ENCODE measurements at places on chromosomes 5 and 9.

DNA sequence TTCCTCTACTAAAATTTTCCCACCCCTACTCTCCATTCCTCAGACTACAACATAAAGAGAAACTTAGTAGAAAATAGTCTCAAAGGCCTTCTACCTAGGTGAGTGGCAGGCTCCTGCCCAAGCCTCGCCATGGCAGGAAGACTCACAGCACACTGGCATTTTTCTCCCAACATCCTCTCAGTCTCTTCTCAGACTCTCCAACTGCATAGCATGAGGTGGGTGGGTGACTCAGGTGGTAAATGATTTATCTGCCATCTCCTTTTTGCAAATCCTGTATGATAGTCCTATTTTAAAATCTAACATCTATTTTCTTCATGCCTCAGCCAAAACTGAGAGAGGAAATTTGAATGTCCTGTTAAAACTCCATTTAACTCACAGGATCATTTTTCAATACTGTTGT is 33.5 kb upstream of the GRIA1 start:
- no peak for DNase-seq

DNA sequence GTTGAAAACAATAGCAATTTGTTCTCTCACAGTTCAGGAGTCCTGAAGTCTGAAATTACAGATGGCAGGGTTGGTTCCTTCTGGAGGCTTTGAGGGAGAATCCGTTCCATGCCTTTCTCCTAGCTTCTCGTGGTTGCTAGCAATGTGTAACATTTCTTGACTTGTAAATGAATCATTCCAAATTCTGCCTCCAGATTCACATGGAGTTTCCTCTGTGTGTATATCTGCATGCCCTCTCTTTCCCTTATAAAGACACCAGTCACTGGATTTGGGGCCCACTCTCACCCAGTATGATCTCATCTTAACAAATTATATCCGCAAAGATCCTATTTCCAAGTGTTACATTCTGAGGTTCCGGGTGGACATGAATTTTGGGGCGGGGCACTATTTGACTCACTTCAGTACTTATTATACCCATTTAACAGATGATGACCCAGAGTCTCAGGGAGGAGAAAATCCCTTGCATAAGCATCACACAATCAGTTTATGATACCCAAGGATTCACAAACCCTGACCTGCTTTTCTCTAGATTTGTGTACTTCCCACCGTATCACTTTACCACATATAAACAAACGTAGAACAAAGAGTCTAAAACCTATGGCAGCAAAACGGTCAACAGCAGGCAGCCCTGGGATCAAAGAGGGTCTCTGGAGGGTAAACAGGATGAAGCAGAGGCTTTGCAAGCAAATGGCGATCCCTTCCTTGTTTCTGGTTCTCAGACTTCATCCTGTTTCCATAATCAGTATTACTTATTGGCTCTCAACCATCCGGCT is 93.7 kb downstream of the C9orf152 start:
- no peak for DNase-seq

GRCh38 chr9:135157856-135158563 is 70.5 kb downstream of the OLFM1 start:
- no peak for DNase-seq

GRCh38 chr5:76445830-76446229 is 42.7 kb downstream of the IQGAP2 start:
- no peak for DNase-seq

GRCh38 chr5:27010646-27011045 is 27.7 kb downstream of the CDH9 start:
- no peak for DNase-seq

- no peak for DNase-seq
Observed at GRCh38 chr5:22567983-22568382, 285.2 kb downstream of the CDH12 start.

DNA sequence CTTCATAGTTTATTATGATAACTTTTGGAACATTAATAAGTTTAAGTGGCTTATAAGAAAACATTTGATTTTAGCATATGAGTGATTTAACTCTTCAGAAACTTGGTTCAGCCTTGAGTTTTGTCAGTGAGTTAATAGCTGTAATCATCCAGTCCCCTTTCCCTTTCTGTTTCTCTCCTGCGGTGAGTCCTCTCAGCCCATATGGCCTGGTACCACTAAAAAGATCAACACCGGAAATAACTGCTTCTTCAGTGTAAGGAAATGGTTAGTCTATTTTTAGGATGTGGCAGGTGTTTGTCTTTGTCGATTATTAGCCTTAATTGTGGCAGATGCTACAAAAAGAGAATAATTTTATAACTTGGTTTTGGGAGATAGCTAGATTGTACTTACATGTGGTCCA is 120.2 kb upstream of the GRHPR start:
- DNase-seq: peak; percentile 98

- DNase-seq: no peak
Observed at GRCh38 chr5:173512637-173513435, 103.6 kb downstream of the BOD1 start.

DNA sequence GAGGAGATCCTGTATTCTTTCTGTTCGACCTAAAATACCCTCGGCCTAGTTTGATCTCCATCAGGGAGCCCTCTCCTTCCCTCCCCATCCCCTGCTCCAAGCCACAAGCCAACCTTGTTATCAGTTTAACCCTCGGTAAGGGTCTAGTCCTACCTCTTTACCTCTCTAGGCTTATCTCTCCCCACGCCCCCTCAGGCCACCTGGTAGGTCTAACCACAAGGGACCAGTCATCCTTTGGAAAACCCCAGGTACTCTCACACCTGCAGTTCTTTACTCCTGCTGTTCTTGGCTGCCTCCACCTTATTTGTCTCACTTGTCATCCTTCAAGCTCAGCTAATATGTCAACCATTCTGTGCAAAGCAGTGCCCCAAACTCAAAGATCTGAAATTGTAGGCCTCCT is 78.7 kb downstream of the RAD23B start:
- no peak for DNase-seq

DNA sequence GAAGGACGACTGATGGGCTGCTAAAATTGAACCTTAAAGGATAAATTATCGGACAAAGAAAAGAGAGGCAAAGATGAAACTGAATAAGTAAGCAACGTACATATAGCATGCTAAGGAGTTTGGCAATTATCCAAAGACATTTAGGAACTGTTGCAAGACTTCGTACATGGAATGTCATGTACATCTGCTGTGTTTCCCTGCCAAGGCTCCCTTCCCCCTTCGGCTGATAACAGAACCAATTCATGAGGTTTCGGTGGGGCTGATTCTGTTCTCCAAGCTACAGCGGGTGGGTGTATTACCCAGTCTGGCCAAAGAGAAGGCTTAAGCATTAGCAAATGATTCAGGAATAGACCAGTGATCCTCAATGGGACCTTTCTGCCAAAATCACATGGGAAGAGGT is 190.9 kb upstream of the FREM1 start:
- DNase-seq: no peak

DNA sequence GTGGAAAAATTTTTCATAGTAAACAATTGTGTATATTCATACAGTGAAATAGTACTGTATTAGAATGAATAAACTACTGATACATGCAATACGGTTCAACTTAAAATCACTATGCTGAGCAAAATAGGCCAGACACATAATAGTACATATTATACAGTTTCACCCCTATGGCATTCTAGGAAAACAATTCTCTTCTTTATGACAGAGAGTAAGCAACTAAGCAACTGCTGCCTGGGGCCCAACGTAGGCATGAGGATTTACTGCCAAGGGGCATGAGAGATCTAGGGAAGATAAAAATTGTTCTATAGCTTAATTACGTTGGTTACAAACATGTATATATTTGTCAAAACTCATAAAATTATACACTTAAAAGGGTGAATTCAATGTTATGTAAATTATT is 180.2 kb downstream of the DRD1 start:
- no peak for DNase-seq

DNA sequence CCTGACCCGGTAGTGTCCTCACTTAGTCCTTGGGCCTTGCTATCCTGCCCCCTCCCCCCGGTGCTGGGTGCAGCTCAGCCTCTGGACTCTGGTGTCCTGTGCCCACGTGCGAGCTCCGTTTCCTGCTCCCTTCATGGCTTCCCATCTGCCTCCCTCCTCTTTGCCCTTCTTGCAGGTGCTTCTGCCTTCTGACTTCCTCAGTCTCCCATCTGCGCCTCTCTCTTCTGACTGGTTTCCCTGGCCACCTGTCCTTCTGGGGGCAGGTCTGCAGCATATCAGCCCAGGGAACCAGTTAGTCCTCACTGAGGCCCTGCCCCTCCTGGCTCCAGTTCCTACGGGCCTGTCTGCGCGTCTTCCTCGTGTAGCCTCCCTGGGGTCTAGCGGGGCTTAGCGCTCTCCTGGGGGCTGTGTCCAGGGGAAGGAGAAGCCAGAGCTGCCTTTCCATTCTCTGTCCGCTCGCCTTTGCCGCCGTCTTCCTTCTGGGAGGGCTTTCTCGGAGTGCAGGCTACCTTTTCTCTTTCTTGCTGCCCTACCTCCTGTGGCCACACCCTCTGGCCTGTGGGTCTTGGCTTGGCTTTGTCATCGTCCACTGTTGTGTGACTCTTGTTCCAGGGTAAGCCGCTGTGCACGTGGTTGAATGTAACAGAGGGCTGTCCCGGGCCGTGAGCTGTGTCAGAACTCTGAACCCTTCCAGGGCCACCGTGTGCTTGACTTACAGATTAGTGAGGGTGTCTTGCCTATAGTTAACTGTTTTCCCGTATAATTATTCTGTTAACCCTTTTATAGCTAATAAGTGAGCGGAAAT is 51.8 kb downstream of the EHMT1 start:
- peak; percentile 71 for DNase-seq

GRCh38 chr9:125564631-125565030 is 142.4 kb downstream of the MAPKAP1 start:
- no peak for DNase-seq

- DNase-seq: peak; percentile 25
Observed at GRCh38 chr5:54959673-54960418, 25.5 kb downstream of the ESM1 start.

DNA sequence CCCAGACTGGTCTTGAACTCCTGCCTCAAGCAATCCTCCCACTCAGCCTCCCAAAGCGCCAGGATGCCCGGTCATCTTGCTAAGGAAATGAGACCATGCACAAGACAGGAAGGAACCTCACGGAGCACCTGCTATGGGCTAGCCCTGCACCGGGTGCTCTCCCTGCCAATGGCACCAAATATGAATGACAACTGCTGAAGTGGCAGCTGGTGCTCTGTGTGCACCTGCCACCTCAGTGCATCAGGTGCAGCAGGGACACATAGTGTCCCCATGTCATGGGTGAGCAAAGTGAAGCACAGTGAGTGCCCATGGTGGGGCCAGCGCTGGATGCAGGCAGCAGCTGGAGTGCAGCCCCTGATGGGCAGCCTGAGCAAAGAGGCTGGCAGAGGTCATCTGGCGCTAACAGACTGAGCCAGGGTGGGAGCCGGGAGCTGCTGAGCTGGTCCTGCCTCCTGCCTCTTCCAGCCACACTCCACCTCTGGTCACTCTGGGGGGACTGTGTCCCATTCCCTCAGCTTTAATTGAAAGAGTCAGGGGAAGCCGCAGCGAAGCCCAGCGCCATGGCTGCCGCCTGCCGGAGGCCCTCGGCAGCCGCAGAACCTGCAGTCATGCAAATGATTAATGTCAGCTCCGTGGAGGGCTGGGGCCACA is 46.4 kb downstream of the BARX1 start:
- peak; percentile 3 for DNase-seq

DNA sequence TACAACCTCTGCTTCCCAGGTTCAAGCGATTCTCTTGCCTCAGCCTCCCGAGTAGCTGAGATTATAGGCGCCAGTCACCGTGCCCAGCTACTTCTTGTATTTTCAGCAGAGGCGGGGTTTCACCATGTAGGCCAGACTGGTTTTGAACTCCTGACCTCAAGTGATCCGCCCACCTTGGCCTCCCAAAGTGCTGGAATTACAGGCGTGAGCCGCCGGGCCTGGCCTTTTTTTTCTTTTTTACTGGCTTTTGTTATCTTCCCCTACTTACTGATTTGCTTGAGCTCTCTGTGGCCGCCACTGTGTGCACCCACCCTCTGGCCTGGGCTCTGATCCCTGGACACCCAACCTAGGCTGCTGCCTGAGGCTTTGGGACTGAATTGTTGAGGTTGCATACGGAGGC is 60.3 kb downstream of the ANKRD33B start:
- DNase-seq: no peak

- no peak for DNase-seq
Observed at GRCh38 chr5:161547406-161547737, 847 bp upstream of the GABRB2 start.

GRCh38 chr5:91494447-91494996 is 111.4 kb upstream of the ARRDC3 start:
- DNase-seq: no peak

GRCh38 chr5:170154744-170155143 is 49.0 kb downstream of the FOXI1 start:
- DNase-seq: no peak

- DNase-seq: no peak
Observed at GRCh38 chr5:116273448-116274242, 188.8 kb downstream of the COMMD10 start.

DNA sequence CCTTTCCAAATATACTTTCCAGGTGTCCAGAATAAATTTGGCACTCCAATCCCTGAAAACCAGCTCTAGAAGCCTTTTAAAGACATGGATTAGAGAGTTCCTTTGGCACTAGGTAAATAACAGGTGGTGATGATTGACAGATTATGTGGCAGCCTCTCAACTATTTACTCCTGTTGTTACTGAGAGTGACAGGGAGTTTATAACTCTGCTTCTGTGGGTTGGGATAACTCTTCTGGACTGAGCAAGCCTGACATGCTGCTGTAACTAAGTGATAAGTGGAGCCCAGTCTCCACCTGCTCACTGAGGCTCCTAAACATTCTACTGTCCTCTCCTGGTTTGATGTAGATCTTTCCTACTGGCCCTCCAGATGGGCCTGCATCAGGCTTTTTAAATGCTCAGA is 693.2 kb upstream of the FTMT start:
- no peak for DNase-seq

- DNase-seq: no peak
Observed at GRCh38 chr5:133232011-133232410, 180.2 kb downstream of the HSPA4 start.

- peak; percentile 72 for DNase-seq
Observed at GRCh38 chr9:122213589-122214413, 15.0 kb downstream of the LHX6 start.

- DNase-seq: no peak
Observed at GRCh38 chr9:7115606-7116005, 357.8 kb downstream of the KDM4C start.

DNA sequence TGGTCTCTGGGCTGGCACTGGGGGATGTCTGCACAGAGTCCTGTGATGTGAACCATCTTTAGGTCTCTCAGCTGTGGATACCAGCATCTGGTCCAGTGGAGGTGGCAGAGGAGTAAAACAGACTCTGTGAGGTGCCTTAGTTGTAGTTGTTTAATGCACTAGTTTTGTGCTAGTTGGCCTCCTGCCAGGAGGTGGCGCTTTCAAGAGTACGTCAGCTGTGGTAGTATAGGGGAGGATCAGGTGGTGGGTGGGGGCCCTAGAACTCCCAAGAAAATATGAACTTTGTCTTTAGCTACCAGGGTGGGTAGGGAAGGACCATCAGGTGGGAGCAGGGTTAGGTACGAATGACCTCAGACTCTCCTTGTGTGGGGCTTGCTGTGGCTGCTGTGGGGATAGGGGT is 197.1 kb downstream of the TMC1 start:
- DNase-seq: no peak

- no peak for DNase-seq
Observed at GRCh38 chr9:92242260-92243136, 51.0 kb downstream of the IARS1 start.
